ENCODE measurements at places on chromosomes 11 and 22.

GRCh38 chr11:24896118-24896835, 399.4 kb downstream of the LUZP2 start:
- no peak for DNase-seq

GRCh38 chr22:48098921-48099245, 1336.4 kb downstream of the TBC1D22A start:
- DNase-seq, result no peak

GRCh38 chr11:121561240-121561639, 108.5 kb upstream of the SORL1-AS1 start:
- no peak for DNase-seq

GRCh38 chr22:23401111-23401909, 178.8 kb downstream of the IGLL1 start:
- DNase-seq, result no peak

GRCh38 chr11:44138980-44139379, 43.5 kb downstream of the EXT2 start:
- no peak for DNase-seq

- DNase-seq, result no peak
Measured at GRCh38 chr11:119935349-119935925, 202.5 kb downstream of the TRIM29 start.

DNA sequence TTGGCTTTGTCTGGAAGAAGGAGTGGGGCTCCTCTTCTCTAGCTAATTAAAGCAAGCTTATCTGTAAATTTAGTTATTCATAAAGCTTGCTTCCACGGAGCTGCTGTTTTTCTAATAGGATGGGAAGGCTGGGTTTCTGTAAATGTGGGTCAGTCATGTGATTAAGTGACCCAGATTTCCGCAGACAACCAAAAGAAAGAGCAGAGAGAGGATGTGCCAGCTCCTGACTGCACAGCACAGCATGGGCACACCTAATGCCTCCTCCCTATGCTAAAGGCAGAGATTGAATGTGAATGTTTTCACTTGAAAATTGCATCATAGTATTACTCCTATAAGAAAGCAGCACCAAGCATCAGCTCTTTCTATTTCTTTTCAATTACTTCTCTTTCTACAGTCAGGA, 160.2 kb downstream of the FAT3 start:
- no peak for DNase-seq

GRCh38 chr11:65214212-65214845, 32.6 kb downstream of the CAPN1 start:
- no peak for DNase-seq

- no peak for DNase-seq
Measured at GRCh38 chr22:46090036-46090591, 60.2 kb upstream of the PPARA start.

DNA sequence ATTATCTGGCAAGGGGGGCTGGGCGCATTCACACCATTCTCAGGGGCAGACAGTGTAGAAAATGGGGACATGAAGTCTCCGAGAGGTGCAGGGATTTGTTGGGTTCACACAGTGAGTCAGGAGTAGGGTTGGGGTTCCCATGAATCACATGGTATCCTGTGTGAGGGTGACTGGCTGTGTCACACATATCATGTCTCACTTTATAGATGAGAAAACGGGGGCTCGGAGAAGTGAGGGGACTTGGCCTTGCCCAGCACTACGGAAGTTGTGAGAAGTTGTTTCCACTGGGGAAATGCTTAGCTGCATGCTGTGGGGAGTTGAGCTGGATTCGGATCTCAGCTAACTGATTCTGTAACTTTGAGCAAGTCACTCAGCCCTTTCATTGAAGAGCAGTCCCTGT, 4.2 kb downstream of the GAL3ST3 start:
- DNase-seq, result no peak

DNA sequence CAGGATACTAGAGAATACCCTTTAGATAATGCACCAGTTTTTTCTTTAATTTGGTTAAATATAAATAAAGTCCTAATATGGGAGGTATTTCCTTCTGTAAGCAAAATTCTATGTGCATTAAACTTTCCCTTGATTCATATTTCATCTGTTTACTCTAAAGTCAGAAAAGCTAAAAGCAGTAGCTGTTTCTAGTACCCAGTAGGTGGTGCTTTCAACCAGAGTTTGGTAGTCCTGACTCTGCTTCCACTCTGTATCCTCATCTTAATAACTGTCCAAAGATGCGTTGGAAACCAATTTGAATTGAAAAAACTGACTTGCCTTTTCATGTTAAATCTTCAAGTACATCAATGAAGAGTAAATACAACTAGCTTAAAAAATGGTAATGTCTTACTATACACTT, 1065.2 kb downstream of the JRKL start:
- no peak for DNase-seq

DNA sequence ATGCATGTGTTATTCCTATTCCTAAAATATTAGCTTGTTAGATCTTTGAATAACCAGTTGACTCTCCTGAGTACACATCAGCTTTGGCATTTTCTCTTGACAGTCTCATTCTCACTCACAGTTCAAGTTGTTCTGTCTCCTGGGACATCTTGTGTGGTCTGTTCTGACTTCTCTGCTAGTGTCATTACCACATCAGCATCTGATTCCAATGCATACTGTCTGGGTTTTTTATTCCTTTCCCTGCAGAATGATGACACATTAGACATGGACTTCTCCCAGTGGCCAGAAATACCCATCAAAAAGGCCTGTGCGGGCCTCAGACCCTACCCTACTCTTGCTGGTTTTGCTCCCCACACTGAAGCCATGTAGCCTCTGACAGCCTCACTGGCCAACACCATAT, 2.7 kb downstream of the ZNF74 start:
- no peak for DNase-seq

DNA sequence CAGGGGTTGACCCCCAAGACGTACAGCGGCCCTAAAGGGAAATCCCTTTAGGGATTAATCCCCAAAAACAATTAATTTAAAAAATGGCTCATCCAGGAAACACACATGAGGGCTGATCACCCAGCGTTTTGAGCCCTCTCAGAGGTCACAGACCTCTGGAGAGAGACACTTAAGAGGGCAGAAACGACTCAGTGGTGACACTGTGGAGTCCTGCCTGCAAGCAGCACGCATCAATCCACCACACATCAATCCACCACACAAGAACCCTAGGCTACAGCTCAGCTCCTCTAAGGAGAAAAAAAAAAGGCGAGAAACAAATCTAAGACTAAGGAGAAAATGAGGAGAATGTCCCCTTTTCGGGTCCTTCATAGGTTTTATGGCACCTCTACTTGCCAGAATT, 12.5 kb upstream of the SELENOH start:
- no peak for DNase-seq

All from activated T-cell treated with anti-CD3 and anti-CD28 coated beads for 4 hours (primary cell).